ENCODE measurements at places on chromosomes 11 and 22.
A peak's percentile ranks its signal among the peaks of the same experiment; 100 is the strongest.

- no peak for DNase-seq
Observed at GRCh38 chr11:57094181-57094935, 87.4 kb upstream of the LRRC55 start.

DNA sequence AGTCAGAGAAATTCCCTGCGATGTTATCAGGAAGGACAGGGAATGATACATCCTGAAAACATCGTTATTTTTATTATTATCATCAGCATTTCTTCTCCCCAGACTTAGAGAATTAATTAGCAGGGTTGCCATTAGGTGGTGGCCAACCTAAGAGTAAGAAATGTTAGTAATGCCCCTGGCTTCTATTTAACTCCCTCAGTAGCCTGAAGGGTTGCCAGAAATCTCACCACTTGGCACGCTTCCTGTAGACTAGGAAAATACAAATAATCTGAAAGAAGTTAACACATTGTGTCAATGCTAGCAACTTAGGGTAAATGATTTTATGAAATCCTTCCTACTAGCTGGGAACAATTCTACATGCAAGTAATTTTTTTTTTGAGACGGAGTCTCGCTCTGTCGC lies 45.5 kb downstream of the ENDOD1 start:
- no peak for DNase-seq

DNA sequence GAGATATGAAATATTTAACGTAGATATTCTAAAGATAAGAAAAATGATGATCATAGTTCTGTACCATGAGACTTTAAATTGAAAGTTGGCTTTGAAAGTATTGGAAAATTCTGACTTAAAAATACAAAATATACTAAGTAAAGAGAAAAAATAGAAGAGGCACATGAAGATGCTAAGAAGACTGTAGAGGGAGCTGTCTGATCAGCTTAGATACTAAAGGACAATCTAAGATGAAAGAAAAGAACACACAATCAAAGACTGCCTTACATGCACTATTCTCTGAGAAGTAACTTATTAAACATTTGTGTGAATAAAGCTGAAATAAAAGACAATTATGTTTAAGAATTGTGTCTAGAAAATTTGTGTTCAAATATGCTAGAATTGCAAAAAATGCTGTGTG lies 55.1 kb downstream of the RBMXL2 start:
- peak; percentile 20 for DNase-seq

GRCh38 chr11:8098879-8099278 lies 17.9 kb downstream of the TUB start:
- no peak for DNase-seq

GRCh38 chr11:128684549-128685401 lies 9.1 kb upstream of the FLI1 start:
- DNase-seq = no peak

DNA sequence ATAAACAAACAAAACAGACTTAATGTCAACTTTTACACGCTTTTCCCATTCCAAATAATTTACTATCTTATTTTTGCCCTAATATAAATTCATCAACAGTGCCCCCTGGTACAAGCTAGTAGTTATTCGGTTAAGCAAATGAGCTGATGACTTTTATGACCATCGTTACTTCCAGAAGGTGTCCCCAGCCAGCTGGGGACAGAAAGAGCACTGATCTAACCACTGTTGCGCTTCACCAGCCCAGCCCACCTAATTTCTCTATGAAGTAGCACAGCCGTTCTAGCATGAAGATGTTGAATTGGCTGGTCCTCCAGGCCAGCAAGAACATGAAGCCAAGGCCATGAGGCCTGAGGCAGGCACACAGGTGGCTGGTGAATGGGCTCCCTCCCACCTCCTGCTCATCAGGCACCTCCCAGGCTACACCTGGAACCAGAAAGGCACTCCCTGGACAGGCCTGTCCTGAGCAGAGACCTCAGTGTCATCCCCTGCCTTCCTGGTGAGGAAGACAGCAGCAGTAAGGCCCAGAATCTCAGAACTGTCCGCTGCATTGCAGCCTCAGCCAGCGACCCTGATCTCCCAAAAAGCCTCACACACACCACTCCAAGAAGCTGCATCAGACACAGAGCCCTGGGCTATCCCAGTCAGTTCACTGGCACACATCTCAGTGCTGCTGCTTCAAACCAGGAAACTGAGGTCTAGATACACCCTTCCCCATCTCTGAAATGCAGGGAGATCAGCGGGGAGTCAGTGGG lies 12.9 kb downstream of the GNB1L start:
- no peak for DNase-seq

- peak; percentile 35 for DNase-seq
Observed at GRCh38 chr11:93169950-93170561, 27.7 kb downstream of the SLC36A4 start.

GRCh38 chr11:77127920-77128691 lies at the start of gene MYO7A:
Gene MYO7A (plus strand): TSS chr11:77128246. CDS start chr11:77130635, 2,389 bp downstream.
- no peak for DNase-seq

DNA sequence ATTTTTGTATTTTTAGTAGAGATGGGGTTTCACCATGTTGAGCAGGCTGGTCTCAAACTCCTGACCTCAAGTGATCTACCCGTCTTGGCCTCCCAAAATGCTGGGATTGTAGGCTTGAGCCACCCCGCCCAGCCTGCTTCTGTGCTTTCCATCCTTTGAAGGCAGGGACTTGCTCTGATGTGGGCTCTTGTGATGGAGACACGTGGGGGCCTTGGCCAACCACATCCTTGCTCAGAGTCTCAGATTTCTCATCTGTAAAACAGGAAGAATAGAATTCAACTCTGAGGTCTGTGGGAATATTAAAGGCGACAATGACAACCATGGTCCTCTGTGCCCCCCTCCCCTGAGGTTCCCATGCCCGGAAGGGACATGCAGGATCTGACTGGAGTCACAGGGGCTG lies 3.8 kb upstream of the GGA1 start:
- DNase-seq = no peak

DNA sequence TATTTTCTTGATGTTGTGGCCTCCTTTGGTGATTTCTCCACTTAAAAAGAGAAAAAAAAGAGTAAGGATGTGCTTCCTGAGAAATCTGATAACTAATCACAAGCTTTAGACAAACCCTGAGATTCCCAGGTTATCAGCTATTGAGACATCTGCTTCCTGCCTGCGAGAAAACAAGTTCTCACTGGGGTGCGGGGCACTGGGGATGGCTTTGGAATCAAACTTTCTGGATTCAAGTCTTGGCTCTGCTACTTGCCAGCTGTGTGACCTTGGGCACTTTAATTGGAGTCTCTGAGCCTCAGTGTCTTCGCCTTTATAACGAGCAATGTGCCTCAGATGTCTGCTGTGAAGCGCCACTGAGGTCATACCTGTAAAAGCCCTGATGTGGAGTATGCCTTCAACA lies 152.5 kb upstream of the NAV2 start:
- no peak for DNase-seq

- DNase-seq = peak; percentile 85
Observed at GRCh38 chr11:17972987-17973386, 39.9 kb downstream of the SERGEF start.

DNA sequence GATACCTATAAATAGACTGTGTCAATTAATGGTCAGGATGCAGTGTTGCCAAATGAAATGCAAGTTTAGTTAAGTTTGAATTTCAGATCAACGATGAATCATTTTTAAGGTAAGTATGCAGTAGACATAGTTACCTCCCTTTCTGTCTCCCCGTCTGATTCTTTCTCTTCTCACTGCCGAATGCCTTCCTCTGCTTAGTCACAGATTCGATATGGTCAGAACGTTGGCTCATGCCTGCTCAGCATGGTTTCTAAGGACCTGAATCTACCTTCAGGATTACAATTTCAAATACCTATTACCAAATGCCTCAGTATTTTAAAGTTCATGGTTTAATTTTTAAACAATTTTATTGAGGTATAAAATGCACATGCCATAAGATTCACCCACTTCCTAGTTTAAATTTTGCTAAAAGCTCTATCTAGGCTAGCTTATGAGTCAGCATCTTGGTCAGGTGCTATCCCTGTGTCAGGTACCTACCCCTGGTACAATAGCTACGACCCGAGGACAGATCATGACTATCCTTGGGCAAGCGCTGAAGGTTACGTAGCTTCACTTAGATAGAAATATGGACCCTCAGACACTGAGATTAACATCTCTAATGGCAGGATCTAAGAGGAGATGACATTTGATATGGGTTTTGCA lies 78.2 kb upstream of the SPON1 start:
- peak; percentile 3 for DNase-seq

- no peak for DNase-seq
Observed at GRCh38 chr11:362642-363442, 6.5 kb upstream of the B4GALNT4 start.

- no peak for DNase-seq
Observed at GRCh38 chr22:22093743-22094142, 111.2 kb upstream of the TOP3B start.

DNA sequence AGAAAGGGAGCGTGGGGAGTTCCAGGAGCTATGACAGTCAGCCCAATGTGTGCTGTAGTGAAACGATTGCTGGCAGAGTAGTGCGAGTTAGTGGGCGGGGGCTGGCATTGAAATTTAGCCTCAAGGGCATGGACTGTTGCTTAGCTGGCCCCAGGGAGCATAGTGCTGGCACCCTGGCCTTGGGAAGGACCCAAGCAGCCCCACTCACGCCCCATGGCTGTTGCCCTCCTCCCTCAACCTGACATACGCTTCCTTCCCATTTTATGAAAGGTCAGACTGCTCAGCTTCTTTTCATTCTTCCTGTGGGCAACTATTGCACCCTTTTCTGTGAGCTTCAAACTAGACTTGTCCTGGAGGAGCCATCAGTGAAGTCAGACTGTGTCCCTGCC lies 52.0 kb upstream of the SUSD2 start:
- DNase-seq = no peak

- no peak for DNase-seq
Observed at GRCh38 chr11:85109141-85109540, 518.0 kb downstream of the DLG2 start.

DNA sequence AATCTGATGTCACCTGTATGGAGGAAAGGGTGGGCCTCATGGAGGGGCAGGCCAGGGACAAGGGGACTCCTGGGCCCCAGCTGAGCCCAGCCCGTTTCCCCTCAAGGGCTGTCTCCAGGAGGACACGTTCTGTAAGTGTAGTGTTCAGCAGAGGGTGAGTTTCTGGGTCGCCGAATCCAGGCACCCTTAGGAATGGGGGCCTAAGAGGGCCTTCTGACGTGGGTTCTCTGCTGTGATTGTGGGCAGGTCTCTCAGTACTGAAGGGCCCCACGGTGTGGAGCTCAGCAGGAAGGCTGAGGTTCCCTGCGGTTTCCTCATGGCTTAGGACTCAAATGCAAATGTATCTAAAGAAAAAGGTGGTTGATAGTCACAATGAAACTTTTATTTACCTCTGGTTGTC lies 6.5 kb downstream of the PTDSS2 start:
- no peak for DNase-seq

DNA sequence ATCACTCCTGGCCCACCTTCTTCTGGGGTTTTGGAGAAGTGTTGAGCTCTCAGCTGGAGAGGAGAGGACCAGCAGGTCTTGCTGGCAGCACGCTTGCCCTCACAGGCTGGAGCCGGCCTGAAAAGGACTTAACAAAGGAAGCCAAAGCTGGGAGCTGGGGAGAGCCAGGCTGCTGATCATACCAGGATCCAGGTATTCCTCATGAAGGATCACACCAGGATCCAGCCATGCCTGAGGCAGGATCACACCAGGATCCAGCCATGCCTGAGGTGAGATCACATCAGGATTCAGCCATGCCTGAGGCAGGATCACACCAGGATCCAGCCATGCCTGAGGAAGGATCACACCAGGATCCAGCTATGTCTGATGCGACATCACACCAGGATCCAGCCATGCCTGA lies 17.0 kb downstream of the MRGPRD start:
- no peak for DNase-seq

GRCh38 chr11:122655527-122656072 lies at the start of gene UBASH3B:
Gene UBASH3B (plus strand): TSS chr11:122655722. CDS start chr11:122656050, 328 bp downstream.
- DNase-seq = peak; percentile 68

DNA sequence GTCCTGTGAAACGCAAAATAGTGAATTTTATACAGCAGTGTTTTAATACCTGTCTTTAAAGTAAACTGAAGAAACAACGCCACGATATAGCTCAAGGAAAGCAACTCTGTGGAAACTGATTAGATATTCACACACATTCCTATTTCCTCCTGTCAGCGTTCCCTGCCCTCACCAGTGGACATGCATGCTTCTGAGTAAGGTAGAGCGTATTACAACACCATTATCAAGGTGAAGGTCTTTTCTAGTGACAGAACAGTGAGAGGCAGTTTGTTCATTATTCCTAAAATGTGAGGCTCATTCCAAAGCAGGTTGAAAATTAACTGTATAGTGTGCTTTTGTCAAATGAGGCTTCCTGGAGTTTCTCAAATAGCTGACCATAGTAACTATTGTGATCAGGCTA lies 153.1 kb downstream of the DDX10 start:
- no peak for DNase-seq

DNA sequence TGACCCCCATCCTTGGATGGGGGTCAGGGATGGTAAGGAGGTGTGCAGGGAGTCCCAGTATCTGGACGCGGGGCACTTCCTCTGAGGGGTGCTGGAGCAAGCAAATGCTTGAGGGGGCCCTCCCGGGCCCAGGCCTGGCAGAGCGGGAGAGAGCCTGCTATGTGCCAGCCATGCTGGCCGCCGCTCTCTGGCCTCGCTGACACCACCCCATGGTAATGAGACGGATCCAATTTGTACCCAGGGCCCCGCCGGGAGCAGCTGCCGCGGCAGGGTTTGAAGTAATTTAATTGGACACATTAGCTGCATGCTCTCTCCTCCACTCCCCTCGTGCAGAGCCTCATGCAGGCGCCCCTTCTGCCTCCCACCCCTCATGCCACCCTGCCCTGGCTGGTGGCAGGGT lies 6.3 kb downstream of the SYT7 start:
- no peak for DNase-seq

- no peak for DNase-seq
Observed at GRCh38 chr11:8581300-8581699, 12.7 kb downstream of the STK33 start.

DNA sequence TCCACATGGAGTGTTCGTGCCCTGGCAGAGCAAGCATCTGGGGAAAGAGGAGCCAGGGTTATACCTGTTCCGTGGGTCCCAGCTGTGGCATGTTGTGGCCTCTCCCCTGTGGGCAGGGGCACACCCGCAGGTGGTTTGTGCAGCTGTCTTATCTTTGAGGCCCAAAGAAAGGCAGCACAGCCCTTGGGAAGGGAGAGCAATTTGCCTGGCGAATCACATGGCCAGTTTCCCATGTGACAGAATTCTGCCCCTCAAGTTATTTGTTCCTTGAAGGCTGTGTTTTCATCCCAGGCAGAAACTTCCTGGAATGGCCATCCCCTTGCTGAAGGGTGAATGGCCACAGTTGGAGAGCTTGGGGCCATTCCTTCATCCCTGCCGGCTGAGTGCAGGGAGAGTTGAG lies 16.4 kb upstream of the COX8A start:
- DNase-seq = no peak

- DNase-seq = no peak
Observed at GRCh38 chr22:47872761-47873535, 1110.5 kb downstream of the TBC1D22A start.

Measured in astrocyte of the cerebellum (primary cell).